ENCODE measurements at places on chromosomes 5 and 9.

GRCh38 chr9:4339836-4340560 lies 40.1 kb upstream of the GLIS3 start:
- DNase-seq: no peak

DNA sequence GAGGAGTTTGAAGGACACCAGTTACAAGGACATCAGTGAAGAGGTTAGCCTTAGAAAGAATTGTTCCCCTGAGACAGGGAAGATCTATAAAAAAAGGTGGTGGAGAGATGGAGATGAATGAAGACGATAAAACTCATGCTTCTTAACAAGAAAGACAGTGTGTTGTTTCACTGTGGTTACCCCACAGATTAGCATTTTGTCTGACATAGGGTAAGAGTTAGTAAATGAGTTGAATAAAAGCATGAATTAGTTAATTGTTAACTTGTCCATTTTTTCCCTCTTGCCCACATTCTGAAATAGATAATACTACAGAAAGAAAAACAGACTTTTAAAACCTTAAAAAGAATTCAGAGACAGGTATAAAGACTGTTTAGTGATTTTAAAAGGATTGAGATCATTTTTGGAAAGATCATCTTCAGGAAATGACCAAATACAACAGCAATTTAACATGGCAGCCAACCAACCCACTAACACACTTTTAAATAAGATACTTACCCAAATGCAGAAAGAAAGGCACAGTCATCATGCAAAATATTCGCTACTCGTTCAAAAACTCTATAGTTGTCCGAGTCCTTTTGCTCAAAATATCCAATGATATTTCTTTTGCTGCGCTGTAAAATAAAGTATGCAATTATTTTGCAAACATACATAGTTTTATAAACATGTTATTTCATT lies 78.5 kb downstream of the ERP44 start:
- no peak for DNase-seq

- DNase-seq: no peak
Observed at GRCh38 chr5:163893281-163893680, 387.9 kb downstream of the MAT2B start.

DNA sequence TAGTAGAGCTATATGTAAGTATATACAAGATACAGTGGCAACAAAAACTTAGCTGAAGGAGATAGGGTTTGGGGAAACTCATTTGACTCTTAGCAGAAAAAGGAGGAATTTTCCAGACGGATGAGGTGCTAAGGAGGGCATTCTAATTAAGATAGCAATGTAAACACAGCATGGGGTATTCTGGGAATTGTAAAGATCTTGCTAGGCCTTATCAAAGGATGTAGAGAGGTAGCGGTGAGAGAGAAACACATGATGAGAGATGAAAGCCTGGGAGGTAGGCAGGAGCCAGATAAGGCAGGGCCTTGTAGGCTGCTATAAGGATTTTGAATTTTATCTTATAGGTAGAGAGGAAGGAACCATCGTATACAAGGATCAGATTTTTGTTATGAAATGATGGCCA lies 106.6 kb upstream of the KCNN2 start:
- no peak for DNase-seq

- DNase-seq: no peak
Observed at GRCh38 chr5:112554101-112554977, 135.3 kb upstream of the EPB41L4A start.

DNA sequence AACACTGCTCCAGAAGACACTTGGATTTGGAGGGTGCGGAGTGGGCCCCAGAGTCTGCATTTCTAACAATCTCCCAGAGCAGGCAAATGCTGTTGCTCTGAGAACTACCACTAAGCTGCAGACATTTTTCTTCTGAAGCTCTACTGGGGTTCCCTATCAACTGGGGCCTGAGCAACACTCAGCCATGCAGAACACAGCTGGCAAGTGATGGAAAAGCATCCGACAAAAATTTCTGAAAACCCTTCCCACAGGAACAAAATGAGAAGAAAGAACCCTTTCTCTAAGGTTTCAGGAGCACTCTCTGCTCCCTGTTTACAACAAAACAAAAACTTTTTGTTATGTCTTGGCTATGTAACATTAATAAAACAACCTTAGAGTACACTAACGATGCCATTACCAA lies 516.9 kb downstream of the CTNND2 start:
- no peak for DNase-seq

GRCh38 chr5:58088941-58089340 lies 370.9 kb downstream of the PLK2 start:
- DNase-seq: no peak

DNA sequence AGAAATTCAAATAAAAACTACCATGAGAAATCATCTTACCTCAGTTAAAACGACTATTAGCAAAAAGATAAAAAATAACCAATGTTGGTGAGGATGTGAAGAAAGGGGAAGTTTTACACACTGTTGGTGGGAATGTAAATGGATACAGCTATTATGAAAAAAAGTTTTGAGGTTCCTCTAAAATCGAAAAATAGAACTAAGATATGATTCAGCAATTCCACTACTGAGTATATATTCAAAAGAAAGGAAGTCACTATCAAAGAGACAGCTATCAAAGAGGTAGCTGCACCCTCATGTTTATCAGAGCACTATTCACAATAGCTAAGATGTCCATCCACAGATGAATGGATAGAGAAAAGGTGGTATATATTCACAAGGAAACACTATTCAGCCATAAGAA lies 1888.4 kb downstream of the MAT2B start:
- DNase-seq: no peak

DNA sequence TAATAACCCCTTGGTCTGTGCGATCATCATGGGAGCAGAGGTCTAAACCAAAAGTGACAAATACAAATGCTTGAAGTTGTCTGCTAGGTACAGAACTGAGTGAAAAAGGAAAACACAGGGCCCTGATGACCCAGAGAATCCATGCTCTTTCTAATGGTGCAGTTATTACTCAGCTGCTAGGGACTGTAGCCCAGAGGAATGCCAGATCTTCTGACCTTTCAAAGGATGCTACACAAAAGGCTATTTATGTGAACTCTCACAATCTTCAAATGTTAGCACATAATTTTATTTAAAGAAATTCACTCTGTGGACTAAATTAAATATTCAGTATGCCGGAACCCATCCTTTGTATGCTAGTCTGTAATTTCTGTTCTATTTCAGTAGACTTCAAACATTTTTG lies 79.9 kb downstream of the PRR16 start:
- DNase-seq: no peak

GRCh38 chr5:147796556-147797308 lies 14.2 kb upstream of the JAKMIP2 start:
- DNase-seq: no peak

GRCh38 chr5:101977729-101978345 lies 318.2 kb downstream of the SLCO4C1 start:
- no peak for DNase-seq

DNA sequence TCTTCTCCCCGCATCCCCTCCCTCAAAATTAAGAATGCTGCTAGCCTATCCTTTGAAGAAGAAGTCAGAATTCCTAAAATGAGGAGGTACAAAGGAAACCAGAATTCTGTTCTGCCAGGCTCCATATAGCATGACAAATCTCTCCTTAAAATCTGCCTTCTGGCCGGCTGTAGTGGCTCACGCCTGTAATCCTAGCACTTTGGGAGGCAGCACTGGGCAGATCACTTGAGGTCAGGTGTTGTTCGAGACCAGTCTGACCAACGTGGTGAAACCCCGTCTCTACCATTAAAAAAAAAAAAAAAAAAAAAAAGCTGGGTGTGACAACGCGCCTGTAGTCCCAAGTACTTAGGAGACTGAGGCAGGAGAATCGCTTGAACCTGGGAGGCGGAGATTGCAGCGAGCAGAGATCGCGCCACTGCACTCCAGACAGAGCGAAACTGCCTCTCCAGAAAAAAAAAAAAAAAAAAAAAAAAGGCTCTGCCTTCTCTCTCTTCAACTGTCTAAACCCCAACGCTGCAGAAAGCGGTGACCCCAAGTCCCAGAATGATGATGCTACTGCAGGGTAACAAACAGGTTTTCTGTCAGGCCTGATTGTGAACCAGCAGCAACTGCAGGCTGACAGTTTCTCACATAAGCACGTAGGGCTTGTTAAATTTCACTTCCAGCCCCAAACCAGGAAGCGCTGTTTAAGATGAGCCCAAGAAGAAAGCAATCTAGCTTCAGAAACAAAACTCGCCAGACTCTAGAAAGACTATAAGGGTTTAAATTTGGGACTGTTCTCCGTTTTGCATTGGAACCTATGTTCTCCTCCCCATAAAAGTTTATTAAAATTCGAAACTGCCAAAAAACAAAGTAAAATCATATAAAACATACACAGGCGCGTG lies 963 bp upstream of the CAST start:
- DNase-seq: peak; percentile 72

- no peak for DNase-seq
Observed at GRCh38 chr5:119302916-119303897, 52.6 kb upstream of the TNFAIP8 start.

DNA sequence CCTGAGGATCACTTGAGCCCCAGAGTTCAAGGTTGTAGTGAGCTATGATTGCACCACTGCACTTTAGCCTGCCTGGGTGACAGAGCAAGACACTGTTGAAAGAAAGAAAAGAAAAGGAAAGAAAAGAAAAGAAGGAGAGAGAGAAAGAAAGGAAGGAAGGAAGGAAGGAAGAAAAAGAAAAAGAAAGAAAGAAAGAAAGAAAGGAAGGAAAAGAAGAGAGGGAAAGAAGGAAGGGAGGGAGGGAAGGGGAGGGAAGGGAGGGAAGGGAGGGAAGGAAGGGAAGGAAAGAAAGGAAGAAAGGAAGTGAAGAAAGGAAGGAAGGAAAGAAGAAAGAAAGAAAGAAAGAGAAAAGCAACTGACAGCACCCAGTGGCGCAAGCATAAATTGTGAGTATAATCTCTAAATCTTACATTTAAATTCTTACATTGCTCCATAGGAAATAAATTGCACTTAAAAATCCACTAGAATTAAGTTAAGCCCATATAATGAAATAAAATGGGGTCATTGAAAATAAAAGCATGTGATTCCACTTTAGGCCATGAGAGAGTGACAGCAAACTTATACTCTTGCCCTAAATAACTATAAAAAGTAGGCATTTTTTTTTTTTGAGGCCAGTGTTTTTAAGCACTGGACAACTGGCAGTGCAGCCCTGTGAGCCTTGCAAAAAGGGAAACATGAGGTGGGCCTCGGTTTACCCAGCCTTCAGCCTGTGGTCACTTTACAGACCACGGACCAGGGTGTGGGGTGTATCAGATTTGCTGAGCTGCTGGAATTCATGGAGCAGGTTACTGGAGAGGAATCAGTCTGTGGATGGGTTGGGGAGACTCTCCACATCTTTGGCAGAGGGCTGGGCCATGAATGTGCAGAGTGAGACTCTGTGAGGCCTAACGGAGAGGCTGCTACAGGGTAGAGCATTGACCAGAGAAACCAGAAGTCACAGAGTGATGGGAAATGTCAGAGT lies 175.5 kb downstream of the TTLL11 start:
- no peak for DNase-seq

DNA sequence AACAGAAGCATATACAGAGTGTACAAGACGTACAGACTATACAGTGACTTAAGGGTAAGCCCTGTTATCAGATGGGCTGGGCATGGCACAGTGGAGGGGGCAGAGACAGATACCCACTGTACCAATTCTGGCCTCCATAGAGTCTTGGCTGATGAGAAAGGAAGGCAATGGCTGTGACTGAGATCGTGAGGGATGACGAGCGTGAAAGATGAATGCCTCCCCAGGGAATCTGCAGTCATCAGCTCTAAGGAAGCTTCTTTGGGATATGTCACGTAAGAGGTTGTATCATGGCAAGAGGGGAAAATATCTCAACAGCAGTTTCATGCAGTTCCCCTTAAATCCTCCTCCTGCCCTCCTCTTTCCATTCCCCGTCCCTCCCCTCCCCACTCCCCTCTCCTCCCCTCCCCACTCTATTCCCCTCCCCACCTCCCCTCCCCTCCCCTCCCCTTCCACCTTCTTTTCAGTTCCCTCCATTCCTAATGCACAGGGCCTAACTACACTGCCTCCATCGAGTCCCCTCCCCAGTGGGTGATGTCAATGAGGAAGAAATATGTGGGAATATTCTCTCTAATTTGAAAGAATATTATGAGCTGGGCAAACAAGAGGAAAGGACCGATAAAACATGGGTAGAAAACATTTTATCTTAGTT lies 226.4 kb upstream of the DAP start:
- DNase-seq: no peak

DNA sequence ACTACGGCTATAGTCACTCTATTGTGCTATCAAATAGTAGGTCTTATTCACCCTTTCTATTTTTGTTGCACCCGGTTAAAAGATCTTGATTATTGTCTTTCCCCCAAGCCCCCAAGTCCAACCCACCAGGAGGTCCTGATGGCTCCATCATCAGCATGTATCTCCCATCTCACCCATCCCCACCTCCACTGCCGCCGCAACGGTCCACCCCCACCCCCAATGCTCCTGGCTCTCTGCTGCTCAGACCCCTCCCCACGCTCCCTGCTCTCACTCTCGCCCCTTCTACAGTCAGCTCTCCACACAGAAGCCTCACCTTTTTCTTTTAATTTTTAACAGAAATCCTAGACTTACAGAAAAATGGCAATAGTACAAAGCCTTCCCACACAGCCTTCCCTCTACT lies 51.5 kb upstream of the SH3PXD2B start:
- DNase-seq: peak; percentile 50

All from tibial artery (tissue), 4 donors.